ENCODE measurements at places on chromosomes 5 and 9.

DNA sequence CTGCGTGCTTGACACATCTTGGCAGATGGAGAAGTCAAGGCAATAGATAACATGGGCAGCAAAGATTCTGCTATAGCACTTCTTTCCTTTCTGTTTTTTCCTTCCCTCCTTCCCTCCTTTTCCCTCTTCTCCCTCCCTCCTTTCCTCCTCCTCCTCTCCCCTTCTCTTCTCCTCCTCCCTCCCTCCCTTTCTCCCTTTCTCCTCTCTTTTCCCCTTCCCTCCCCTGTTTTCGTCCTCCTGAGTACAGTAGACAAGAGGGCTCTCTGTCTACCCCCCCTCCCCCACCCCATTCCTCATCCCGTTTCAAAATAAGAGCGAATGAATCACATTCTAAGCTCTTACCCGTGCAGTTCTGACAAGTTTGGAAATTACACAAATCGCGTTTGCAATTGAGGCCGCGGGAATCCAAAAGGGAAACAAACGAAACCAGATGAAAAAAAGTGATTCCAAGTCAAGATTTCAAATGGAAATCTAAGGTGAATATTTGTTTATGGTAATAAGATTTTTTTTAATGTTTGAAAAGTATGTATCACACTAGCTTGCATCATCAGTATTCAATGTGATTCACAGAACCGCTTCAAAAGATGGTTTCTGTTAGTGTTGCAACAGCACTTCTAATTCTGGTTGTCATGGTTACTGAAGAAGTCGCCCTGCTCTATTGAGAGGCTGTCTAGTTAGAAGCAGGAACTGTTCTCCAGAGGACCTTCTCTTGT, 1.3 kb downstream of the NIM1K start:
- no peak for DNase-seq

DNA sequence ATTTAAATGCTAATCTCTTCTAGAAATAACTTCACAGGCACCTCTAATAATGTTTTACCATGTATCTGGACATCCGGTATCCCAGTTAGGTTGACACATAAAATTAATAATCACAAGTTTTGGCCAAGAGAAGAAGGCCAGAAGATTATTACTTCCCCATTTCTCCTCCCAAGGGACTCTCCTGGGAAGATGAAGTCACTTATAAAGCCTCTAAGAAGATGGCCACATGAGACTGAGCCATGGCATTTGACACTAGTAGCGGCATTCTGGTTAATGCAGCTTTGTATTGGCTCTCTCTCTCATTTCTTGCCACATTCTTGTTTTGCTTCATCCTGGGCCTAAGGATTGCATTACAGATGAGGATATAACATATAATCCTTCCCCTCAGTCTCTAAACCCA, 34.5 kb upstream of the RASA1 start:
- no peak for DNase-seq

DNA sequence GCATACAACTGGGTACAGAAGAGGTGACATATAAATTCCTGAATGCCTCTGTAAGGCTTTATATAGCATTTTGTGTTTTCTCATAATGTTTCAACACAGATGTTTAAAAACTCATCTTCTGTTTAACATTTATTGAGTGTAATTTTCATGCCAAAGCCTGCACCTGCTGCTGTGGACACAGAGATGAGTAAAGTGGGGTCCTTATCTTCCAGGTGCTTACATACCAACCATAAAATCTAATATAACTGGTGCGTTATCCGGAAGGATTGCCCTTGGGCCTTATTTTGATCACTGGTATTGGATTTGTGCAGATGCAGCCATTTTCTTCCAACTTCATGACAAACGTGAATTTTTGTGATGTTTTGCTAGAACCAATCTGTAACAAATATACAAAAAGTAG, 222.3 kb downstream of the DMRT2 start:
- DNase-seq = no peak

- no peak for DNase-seq
Observed at GRCh38 chr5:117881426-117882230, 1106.7 kb downstream of the DTWD2 start.

DNA sequence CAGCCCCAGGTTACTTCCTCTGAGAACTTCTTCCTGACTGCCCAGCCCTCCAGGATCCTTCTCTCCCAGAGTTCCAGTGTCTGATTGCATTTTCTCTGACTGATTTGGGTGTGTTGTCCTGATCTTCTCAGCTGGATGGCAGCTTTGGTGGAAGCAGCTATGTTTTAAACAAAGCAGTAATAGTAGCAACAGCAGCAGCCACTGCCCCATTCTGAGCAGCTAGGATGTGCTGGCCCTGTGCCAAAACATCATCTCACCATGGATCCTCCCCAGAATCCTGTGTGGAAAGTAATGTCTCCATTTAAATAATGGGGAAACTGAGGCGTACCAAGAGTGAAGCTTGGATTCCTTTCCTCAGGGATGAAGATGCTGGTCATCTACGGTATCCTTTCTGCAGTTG, 46.4 kb upstream of the PSD2 start:
- no peak for DNase-seq

DNA sequence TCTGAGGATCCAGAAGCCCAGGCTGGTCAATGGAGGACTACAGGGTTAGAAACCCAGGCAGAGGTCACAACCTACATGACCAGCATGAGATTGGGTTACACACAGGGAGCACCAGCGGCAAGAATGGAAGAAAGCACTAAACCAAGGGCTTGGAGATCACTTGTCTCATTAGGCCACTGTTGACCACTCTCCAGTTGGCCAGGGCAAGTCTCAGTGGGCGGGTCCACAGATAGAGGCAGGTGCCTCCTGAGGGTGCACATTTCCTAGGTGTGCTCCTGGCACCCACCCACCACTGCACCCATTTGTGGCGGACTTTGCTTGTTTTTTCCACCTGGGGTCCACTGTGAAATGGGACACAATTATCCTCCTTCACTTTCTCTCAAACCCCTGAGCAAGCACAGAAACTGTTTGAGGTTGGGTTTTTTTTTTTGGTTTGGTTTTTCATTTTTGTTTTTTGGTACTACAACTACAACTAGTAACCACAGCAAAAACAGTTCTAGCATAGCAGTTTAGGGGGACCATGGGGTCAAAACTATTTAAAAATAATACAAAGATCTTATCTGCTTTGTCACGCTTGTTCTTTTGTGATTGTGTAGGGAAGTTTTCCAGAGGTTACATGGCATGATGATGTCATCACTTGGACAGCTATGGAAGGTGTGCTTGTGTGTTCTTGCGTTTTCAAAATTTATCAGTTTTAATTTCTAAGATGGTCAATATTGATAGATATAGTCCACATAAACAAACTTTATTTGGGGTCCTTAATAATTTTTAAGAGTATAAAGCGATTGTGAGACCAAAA, 6.1 kb downstream of the NPR2 start:
- no peak for DNase-seq

GRCh38 chr9:27599102-27599869, 26.0 kb upstream of the C9orf72 start:
- DNase-seq = no peak

GRCh38 chr5:8234179-8234770, 365.3 kb downstream of the MTRR start:
- no peak for DNase-seq

GRCh38 chr5:170522211-170523141, 18.7 kb downstream of the KCNIP1 start:
- no peak for DNase-seq

- no peak for DNase-seq
Observed at GRCh38 chr5:39475881-39476842, 51.4 kb upstream of the DAB2 start.

GRCh38 chr5:6995115-6995514, 281.9 kb downstream of the TENT4A start:
- DNase-seq = no peak

GRCh38 chr9:83219154-83219923, 156.4 kb upstream of the RASEF start:
- no peak for DNase-seq

GRCh38 chr5:127577458-127577857, 60.0 kb downstream of the PRRC1 start:
- DNase-seq = no peak

All from activated CD4-positive, CD25-positive, alpha-beta regulatory T cell treated with anti-CD3 and anti-CD28 coated beads, Interleukin-2, amount 50 U/mL, for 72 hours (primary cell).